NCI-H526 (cell line): ENCODE measurements at places on chromosomes 3 and 15.
A peak's percentile ranks its signal among the peaks of the same experiment; 100 is the strongest.

DNA sequence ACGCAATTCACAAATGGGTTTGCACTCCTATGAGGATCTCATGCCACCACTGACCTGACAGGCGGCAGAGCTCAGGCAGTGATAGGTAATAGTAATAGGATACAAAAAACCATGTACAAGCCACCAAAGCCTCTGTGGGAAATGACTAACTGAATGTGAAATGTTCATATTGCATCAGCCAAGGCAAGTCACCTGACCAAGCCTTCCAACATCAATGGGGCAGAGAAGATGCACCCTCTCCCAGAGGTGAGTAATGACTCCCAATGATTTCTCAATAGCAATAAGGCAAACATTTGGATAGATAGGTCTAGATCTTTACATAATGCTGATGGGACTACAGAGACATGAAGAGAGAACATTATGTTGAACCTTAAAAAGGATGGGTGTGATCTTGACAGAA lies 14.9 kb downstream of the CNTN3 start:
- DNase-seq = no peak

DNA sequence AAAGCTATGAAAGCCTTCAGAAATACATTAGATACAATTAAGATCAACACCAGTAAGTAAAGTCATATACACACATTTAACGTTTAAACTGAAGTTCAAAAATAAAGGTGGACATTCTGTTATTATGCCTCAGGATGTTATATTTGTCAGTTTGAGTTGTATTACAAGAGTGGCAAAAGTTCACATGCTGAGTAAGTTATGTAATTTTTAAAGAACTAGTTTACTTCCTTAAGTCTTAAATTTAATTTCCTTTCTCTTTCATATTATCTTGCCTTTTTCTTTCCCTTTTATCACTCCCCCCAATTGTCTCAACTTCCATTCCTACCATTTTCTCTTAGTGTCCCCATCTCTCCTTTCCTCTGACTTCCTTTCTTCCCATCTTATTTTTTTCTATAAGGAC lies 4.9 kb upstream of the GPR87 start:
- DNase-seq = no peak

GRCh38 chr3:156612903-156613302 lies 58.0 kb upstream of the SSR3 start:
- DNase-seq = no peak

GRCh38 chr3:160986069-160986468 lies 119.1 kb downstream of the B3GALNT1 start:
- DNase-seq = no peak

DNA sequence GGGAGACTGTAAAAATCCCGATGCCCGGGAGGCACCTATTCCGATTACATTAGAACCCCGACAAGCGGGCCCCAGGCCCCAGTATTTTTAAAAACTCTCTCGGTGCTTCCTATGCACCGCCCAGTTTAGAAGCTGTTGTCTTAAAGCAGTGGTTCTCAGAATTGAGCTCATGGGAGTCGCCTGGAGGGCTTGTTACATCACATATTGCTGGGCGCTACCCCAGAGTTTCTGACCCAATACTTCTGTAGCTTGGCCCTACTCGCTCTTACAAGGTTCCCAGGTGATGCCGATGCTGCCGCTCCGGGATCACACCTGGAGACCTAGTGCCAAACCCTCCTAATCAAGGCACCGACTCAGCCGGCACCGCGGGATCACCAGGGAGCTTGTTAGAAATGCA lies 35.2 kb downstream of the CPN2 start:
- peak; percentile 72 for DNase-seq

GRCh38 chr15:39320886-39321285 lies 260.0 kb upstream of the THBS1 start:
- DNase-seq = no peak

- DNase-seq = no peak
These were observed 105.8 kb downstream of the P3H2 start for GRCh38 chr3:190014940-190015339.

DNA sequence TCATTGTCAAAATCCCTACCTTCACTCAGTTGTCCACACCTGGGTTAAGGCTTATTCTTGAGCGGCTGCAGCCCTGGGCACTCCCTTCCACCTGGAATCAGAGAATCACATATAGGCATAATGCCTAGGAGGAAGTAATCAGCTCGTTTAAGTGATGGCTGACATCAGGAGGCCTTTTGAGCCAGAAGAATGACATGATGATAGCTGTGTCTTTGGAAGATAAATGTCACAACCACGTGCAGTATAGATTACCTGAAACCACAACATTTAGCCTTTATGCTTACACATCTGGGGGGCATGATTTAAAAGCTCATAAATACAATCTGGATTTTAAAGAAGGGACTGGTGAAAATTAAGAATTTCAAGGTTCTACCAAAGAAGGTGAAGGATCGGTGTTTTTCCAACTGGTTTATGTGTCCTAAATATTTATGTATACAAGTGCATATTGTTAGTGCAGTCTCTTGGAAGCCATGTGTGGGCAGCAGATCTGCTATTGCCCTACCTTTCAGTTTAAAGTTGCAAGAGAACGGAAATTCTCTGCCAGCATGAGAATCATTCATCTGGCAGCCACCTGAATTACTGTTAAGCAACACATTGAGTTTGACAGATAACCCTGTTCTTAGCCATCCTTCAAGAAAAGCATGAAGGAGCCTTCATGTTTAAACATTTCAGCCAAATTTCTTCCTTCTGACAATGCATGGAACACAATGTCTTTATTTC lies 163.4 kb upstream of the NR2E3 start:
- DNase-seq = no peak

DNA sequence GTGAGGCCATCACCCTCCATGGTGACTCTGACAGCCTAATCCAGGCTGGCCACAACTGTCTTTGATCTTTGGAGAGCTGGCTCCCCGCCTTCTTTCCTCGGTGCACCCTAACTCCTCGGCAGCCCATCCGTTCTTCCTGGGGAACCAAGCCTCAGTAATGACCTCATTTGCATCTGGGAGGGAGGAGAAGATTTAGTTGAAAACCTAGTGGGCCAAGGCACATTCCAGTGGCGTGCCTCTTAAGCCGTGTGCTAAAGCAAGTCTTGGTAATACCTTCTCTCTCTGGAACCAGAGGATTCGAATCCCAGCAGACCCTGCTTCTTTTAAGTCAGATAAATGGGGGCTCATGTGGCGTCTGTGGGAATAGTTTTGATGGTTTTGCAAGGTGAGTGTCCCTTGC lies 233.1 kb downstream of the EBLN2 start:
- no peak for DNase-seq

GRCh38 chr3:161744366-161744765 lies 247.8 kb downstream of the OTOL1 start:
- no peak for DNase-seq

- DNase-seq = no peak
These were observed 2.0 kb upstream of the TM2D3 start for GRCh38 chr15:101654171-101654570.

DNA sequence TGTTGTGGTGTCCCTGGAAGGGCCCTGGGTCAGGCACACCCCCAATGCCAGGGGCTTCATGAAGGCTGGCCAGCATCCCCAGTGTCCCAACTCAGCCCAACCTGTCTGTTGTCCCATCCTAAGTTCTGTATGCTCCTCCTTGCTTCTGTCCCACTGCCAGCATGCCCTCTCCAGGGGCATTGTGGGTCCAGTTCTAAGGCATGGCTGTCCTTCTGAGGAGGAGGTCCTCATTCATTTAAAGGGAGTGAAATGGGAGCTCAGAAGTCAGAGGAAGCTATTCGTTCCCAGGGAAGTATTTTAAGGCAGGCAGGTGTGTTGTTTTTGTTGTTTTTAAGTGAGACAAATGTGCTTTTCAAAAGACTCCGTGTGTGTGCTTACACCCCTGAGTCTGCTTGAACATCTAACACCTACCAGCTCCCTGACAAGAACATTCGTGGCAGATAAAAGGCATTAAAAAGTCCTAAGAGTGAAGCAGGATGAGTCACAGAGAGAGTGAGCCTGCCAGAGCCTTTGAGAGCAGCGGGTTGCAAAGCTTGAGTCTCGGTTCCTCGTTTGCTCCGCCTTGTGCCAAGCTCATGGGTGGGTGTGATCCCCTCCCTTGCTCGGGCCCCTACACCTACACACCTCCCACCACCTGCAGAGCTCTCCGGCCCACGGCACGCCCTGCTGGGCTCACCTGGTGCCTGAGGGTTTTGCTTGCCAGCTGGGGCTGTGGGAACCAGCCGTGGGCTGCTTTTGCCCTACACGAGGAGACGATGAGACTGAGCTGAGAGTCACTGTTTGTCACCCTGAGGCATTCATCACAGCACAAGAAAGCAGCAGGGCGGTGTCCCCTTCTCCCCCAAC lies 183.4 kb upstream of the TOPAZ1 start:
- peak; percentile 22 for DNase-seq

- DNase-seq = no peak
These were observed 98.5 kb downstream of the STAG1 start for GRCh38 chr3:136653628-136654027.

DNA sequence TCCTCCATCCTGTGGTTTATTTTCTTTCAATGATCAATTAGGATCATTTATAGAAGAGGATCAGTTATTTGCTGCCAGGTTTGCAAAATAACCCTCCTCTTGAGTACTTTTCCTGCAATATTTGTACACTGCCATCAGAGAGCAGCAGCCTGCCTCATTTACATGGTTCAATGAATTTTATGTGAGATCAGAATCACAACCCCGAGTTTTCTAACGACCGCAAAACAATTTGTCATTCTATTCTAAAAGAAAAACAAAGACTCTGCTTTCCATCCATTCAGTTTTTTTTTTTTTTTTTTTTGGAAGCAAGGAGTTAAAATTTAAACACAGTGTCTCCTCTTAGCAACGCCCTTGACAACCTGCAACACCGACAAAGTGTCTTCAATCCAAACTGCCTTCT lies 146.9 kb downstream of the RAB11A start:
- peak; percentile 32 for DNase-seq

- peak; percentile 54 for DNase-seq
These were observed 1.3 kb downstream of the FAM43A start for GRCh38 chr3:194686816-194687637.

- no peak for DNase-seq
These were observed 443.8 kb upstream of the EPHA6 start for GRCh38 chr3:96370637-96371036.

GRCh38 chr15:53830707-53831386 lies 71.4 kb upstream of the WDR72 start:
- DNase-seq = no peak

DNA sequence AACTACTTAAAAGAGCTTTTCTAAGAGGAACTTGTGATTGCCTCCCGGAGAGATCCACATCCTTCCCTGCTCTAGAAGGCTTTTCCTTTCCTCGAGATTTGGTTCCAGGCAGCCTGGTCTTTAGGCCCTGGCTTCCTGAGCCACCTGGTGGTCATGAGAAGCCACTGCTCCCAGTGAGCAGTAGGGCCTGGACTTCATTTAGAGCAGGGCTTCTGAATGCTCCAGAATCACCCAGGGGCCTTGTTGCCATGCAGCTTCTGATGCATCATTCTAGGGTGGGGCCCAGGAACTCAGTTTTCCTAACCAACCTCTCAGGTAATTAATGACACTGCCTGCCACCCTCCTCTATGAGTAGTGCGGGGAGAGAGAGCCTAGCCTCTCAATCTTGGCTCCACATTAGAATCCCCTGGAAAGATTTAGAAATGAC lies 29.6 kb downstream of the PSMD6 start:
- peak; percentile 20 for DNase-seq

DNA sequence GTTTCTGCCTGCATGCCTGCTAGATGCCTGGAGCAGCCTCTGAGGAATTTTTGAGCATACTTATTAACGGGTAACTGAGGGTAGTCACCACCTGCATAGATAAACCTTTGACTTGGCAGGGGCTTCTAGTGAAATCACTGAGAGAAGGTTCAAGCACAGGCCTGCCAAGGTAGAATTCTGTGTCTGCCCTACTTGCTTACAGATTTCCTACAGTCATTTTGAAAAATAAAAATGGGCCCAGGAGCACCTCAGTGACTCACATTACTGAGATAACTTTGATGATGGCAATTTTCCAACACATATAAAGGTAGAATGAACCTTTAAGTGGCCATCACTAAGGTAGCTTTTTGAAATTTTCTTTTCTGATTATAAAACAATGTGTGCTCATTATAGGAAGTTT lies 10.8 kb downstream of the CRTAP start:
- no peak for DNase-seq

DNA sequence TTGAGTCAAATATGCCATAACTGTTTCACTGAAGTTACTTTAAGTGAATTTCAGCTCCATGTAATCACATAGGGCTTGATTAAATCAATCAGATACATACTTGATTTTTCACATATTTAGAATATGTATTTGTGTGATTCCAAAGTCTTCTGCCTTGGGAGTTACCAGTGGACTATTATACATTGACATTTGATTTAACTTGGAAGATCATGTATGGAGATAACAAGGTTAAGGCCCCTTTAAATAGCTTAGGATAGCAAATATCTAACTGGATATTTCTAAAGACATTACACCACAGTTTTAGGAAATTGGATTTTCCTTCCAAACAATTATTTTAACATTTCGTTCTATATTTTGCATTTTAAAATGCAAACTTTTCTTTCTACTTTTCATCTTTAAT lies 405.0 kb downstream of the RAP2B start:
- DNase-seq = no peak

DNA sequence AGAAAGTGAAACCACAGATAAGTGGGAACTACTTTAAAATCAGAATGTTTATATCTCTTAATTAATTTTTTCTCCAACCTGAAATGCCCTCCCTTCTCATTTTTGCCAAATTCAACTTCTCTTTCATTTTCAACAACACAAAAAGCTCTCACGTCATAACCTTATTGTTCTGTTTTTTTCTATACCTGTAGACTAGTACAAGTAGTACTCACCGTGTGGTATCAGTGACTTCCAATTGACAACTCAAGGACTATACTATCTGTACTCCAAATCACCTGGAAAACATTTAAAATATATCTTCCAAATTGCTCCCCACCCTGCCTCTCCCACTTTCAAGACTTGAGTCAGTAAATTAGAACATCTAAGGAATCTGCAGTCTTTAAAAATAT lies 72.8 kb upstream of the ZNF280D start:
- no peak for DNase-seq

- DNase-seq = no peak
These were observed 423.5 kb upstream of the ARPP21 start for GRCh38 chr3:35215525-35216500.

- no peak for DNase-seq
These were observed 36.2 kb upstream of the RPL35A start for GRCh38 chr3:197913641-197914380.

GRCh38 chr3:123605789-123606234 lies 21.0 kb upstream of the HACD2 start:
- DNase-seq = no peak

- DNase-seq = no peak
These were observed 178.9 kb downstream of the KCNMB2 start for GRCh38 chr3:178714925-178715832.
